ENCODE measurements at places on chromosomes 1 and 21. TPM values are rescaled to one million over a fixed set of nuclear protein-coding genes. Genes with fewer than 3 reads are reported as not detected.

The OLIG2 gene
- total RNA-seq = not detected

The KCNA2 gene
- total RNA-seq = 0.46 TPM

The FAM151A gene
- total RNA-seq = not detected

The SLAMF7 gene
- 42.6 TPM for total RNA-seq

The OR2T33 gene
- not detected for total RNA-seq

GRCh38 chr1:180083164-180083563 is 71.5 kb upstream of the QSOX1 start:
- no peak for DNase-seq

DNA sequence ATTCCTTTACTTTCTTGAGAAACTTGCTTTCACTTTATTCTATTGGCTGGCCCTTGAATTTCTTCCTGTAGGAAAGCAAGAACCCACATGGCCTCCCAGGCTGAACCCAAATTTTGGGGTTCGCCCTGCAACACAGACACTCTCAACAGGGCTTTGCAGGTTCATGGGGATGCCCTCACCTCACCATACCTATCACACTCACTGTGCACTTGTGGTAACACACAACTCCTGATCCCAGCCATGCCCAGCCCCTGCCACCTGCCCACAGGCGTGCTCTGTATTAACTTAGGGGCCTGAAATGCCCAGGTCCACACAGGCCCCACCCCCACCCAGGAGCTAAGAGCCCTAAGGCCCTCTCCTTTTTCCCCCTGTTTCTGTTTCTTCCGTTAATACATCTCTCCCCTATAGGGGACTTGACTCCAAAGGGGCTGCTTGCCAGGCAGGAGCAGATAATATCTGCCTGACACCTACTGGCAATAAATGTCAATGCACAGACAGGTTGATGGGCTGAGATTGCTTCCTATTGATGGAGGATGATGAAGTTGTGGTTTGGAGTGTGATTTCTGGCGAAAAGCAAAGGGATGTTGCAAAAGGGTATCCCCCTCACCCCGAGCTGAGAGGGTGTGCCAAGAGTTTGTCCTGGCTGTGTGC is 171.5 kb downstream of the AJAP1 start:
- no peak for DNase-seq

GRCh38 chr1:231392389-231393131 is 29.5 kb downstream of the EGLN1 start:
- DNase-seq = no peak

- DNase-seq = peak; percentile 33
Measured at GRCh38 chr1:54409156-54410142, 3.3 kb upstream of the SSBP3 start.

GRCh38 chr1:226733876-226734275 is 5.2 kb downstream of the ITPKB start:
- no peak for DNase-seq

- DNase-seq = no peak
Measured at GRCh38 chr21:44989537-44989886, 49.7 kb downstream of the SLX9 start.

DNA sequence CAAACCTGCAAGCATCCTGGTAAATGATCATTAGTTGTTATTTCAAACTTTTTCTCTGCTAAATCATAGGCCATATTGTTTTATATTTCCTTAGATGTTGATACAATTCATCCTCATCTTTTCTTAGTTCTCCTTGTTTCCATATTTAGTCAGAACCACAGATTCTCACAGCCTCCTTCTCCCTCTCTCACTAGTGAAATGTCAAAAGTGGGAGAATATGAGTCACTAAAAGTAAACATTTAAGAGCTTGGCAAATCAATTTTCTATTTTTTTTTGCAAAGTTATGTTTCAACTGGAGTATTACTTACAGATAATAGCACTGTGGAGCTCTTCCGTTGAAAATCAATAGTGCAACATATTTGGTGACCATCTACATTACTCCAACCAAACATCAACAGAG is 308.8 kb downstream of the COL11A1 start:
- DNase-seq = no peak

- DNase-seq = no peak
Measured at GRCh38 chr21:29105218-29105617, 25.2 kb upstream of the MAP3K7CL start.

GRCh38 chr1:19750101-19750881 is 49.4 kb downstream of the TMCO4 start:
- DNase-seq = no peak

DNA sequence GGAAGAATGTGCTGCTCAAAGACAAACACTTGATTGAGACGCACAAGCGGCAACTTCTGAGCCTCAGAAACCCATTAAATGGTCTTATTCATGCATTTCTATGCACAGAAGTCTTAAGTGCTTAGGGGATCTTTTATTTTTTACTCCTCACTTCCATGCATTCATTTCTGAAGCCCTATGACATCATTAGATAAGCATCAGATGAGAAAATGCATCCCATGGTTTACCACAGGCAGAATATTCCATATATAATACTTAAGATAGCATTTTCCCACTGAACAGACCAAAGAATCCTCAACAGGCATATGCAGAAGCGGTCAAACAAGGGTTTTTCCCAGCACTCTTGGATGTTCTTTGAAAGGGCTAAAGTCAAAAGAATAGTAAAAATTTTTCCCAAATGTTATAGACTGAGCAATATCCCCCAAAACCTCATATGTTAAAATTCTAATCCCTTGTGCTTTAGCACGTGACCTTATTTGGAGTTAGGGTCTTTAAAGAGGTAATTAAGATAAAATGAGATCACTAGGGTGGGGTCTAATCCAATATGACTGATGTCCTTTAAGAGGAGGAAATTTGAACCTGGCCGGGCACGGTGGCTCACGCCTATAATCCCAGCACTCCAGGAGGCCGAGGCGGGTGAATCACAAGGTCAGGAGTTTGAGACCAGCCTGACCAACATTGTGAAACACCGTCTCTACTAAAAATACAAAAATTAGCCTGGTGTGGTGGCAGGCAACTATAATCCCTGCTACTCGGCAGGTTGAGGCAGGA is 22.6 kb upstream of the FAM89A start:
- no peak for DNase-seq

DNA sequence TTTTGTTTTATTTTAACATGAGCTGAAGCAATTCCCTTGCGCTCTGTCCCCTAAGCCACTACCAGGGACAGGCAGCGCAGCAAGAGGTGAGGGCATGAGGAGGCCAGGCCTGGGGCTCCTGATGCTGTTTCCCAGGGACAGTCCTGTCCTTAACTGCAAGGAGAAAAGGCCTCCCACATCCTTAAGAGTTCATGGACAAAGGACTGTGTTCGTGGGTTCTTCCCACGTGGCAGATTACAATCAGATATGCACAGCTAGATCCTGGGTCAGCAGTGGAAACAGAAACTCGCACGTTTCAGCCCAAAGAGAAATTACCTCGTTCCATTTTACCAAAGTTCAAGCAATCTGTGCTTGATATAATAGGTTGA is 85.8 kb downstream of the MIS18A start:
- DNase-seq = no peak

GRCh38 chr1:165629848-165630628 is 996 bp upstream of the MGST3 start:
- DNase-seq = no peak

GRCh38 chr1:93516164-93516563 is 68.2 kb downstream of the FNBP1L start:
- no peak for DNase-seq

- no peak for DNase-seq
Measured at GRCh38 chr1:53324728-53325297, 3.1 kb downstream of the LRP8 start.

Data from activated T-cell treated with anti-CD3 and anti-CD28 coated beads, Interleukin-2, amount 50 U/mL, for 72 hours (primary cell).